ENCODE measurements at places on chromosomes 3 and 15. TPM values are rescaled to one million over a fixed set of nuclear protein-coding genes. Genes with fewer than 3 reads are reported as not detected.
A peak's percentile ranks its signal among the peaks of the same experiment; 100 is the strongest.

SPTSSB gene
- 0.12 TPM for total RNA-seq

TRH gene
- not detected for total RNA-seq

HEG1 gene
- 130 TPM for total RNA-seq

MLF1 gene
- 258 TPM for total RNA-seq

ATP13A5 gene
- not detected for total RNA-seq

MOBP gene
- total RNA-seq = 0.06 TPM

CXCR6 gene
- total RNA-seq = not detected

THOC7 gene
- 61.6 TPM for total RNA-seq

PROS1 gene
- total RNA-seq = 89.7 TPM

COL6A6 gene
- total RNA-seq = 3.6 TPM

- DNase-seq = no peak
Measured at GRCh38 chr3:120382941-120383447, 33.8 kb upstream of the LRRC58 start.

DNA sequence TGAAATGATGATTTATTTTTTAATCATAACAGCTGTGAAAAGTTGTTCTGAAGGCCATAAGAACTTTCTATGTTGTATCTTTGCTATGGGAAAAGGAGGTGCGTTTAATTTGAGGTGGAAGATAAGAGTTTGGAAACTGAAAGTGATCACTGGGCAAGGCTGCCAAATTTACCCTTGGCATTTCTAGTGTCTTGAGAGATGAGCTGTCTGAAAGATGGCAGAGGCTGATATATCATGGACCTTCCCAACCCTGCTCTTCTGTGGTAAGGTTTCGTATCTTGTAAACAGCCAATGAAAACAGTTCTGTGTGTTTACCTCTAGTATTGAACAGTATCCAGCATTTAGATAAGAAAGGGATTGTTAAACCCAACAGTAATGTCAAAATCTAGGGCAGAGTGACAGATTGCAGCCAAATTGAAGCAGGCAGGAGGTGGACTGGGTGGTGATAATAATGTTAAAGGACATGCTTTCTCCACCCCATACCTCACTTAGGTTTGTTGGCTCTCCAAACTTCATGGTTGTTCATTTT, 15.8 kb upstream of the NFKBIZ start:
- DNase-seq = no peak

DNA sequence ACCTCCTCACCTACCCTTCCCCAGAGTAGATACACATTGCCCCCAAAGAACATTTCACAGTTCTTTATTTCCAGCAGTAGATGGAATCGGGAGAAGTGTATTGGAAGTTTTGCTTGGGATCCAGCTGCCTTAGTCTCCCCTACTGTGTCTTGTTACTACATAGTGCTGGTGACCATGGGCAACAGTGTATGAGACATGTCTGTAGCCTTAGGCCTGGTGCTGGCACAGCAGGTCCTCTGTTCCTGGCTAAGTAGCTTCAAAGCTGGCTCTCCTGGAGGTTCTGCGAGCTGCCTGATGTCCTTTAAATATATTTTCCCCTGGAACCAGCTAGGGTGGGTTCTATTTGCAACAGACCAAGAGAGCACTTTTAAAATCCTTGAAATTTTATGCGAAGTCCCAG, 174.7 kb downstream of the THSD4 start:
- no peak for DNase-seq

DNA sequence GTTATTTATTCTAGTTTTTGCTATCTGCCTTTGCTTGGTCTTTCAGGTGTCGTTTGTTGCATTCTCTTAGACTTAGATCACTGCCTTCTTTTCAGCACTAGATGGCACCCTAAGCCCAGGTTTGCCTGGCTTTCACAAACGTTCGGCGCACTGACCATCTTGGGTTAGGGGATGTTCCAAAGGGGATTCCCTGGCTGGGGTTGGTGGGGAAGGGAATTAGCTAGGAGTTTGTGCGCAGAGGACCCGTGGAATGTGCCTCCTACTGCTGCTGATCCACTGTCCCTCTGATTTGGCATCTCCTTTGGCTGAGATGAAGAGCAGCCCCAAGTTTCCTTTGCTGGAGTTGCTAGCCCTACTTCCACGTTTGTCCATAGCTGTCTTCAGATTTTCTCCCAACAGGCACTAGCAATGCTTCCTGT, 33.9 kb downstream of the PFN2 start:
- no peak for DNase-seq

DNA sequence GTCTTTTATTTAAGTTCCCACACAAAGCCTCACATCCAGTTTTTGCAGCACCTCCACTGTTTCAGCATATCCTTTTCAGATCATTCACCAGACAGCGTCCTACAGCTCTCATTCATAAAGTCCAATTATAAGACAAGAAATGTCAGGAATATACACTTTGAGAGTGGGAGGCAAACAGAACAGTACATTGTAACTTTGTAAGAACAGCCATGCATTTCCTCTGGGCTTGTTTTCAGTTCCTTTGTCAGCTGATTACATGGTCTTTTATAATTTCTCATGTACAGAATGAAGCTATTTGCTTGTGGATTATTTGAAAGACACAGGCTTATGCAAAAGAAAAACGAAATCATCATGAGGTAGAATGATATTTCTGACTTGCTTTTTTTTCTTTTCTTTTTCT, 85.7 kb downstream of the SOX2 start:
- no peak for DNase-seq

DNA sequence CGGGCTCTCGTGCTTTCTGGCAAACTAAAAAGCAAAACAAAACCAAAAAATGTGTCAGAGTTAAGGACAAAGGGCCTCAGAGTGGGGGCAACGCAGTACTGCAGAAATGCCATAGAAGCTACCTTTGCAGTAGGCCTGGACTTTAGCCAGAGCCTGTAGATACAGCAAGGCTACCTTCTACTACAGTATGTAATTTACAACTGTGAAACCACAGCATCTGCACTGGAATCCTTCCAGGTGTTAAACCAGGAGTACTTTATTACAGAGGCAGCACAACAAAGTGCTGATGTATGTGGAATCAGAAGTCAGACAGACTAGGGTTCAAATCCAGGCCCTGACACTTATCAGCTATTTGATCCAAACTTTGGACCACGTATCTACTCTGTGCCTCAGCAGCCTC, 34.9 kb downstream of the RUBCN start:
- DNase-seq = no peak

- no peak for DNase-seq
Measured at GRCh38 chr3:81684751-81685395, 76.6 kb downstream of the GBE1 start.

GRCh38 chr3:43907508-43907858, 216.7 kb downstream of the ABHD5 start:
- DNase-seq = no peak

DNA sequence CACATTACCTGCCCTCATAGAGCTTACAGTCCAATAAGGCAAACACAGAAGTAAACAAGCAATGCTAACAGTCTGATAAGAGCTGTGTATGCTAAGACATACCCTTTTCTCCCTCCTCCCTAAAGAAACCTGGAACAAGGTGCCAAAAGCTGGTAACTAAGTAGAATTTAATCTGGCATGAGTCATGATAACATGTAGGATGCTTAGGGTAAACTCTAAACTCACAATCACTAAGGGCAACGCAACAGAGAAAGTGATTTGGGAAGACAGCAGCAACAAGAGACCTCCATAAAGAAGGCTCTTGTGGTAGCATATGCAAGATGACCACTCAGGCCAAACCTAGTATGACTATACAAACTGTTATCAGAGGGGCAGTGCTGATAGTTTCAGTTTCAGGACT, 55.5 kb downstream of the MYO1E start:
- no peak for DNase-seq

DNA sequence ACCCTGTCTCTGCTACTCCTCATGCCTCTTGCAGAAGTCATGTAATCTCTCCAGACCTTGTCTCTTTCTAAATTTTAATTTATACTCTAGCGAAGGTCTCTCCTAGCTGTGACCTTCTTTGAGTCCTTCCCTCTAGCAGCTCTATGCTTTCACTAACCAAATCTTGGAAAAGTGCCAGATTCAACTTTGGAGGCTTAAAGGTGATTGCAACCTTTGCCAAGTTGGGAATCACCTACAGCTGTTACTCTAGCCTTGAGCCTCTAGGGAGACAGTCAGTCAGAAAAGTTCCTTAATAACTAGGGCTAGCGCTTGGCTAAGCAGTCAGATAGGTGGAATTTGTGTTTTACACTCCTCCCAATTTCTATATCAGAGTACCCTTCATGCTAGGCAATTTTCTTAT, 46.1 kb upstream of the ABI3BP start:
- DNase-seq = no peak

GRCh38 chr3:167978071-167978470, 117.7 kb downstream of the GOLIM4 start:
- DNase-seq = no peak

DNA sequence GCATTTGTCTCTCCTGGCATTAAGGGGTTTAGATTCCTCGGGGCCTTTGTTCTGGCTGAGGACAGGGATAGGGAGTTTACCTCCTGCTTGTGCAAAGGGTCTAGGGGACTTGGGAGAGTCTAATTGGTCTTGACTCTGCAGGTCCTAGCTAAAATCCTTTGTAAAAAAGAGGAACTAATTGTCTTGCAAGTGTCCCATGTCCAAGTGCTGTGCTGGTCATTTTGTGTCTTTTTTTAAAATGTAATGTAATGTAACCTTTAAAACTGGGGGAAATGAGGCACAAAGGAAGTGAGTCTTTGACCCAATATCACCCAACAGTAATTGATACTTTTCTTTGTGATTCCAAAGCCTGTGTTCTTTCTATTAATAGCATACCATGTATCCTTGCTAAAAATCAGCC, 14.9 kb upstream of the C3orf80 start:
- no peak for DNase-seq

- DNase-seq = peak; percentile 91
Measured at GRCh38 chr15:73691396-73691795, 7.2 kb downstream of the CD276 start.

DNA sequence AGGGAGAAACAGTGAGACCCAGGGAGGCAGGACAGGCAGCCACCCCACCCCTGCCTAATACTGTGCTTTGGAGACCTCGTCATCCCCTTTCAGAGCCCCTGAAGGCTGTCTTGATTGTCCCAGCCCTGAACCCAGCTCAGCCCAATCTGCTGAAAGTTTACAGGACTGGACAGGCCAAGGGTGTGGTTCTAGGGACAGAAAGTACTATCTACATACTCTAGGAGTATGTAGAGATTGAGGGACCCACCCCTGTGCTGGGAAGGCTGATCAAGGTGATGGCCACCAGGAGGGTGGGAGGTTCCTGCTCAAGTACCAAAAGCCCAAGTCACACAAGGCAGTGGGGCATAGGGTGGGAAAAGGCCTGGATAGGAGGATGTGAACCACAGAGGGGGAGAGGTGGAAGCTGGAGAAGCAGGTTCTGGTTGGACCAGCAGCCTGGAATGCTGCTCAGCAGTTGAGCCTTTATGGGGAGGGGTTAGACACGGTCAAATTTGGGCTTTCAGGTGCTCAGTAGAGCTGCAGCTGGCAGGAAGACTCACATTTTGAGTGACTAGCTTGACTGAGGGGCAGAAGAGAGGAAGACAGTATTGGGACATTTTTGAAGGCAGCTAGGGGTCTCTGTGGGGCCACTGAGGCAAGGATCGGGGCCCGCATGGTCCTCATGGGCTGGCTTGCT, 6.7 kb downstream of the NBEAL2 start:
- DNase-seq = peak; percentile 24

DNA sequence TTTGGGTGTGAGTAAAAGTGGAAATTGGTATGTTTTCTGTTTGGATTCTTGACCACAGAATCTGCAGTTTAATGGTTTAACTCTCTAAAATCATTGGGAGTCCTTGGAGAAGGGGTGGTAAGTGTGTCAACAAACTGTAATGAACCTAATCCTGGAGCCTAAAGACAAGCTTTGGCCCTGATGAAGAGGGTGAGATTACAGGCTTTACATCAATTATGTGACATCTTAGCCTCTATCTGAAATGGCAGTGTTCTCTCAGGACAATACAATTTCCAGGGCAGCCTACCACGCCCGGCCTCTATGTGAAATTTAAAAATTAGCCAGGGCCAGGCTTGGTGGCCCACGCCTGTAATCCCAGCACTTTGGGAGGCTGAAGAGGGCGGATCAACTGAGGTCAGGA, 4.3 kb upstream of the PKM start:
- no peak for DNase-seq

DNA sequence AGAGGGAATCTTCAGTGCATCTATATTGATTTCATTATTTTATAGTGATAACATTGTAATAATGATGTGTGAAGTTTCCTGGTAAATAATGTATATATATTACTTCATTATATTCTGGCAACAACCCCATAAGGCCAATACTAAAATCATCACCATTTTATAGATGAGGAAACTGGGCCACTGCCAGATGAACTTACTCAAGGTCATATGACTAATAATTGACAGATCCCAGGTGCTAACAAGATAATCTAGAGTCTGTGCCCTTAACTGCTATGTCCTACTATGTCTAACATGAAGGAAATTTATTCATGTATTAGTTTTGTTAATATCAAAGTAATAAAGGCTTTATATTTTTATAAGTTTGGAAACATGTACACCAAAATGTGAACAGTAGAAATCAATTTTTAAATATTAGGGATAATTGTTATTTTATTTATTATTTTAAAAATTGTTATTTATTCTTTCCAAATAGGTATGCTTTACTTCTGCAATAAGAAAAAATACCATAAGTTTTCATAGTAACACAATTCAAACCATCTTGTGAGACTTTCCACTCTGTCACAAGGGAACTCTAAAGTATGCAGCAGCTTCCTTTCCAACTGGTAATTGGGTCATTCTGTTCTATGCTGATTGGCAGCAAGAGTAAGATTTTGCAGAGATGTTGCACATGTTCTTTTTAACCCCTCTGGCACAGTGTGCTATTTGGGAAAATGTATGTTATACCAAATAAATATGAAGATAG, 90.8 kb upstream of the CMC1 start:
- DNase-seq = no peak

DNA sequence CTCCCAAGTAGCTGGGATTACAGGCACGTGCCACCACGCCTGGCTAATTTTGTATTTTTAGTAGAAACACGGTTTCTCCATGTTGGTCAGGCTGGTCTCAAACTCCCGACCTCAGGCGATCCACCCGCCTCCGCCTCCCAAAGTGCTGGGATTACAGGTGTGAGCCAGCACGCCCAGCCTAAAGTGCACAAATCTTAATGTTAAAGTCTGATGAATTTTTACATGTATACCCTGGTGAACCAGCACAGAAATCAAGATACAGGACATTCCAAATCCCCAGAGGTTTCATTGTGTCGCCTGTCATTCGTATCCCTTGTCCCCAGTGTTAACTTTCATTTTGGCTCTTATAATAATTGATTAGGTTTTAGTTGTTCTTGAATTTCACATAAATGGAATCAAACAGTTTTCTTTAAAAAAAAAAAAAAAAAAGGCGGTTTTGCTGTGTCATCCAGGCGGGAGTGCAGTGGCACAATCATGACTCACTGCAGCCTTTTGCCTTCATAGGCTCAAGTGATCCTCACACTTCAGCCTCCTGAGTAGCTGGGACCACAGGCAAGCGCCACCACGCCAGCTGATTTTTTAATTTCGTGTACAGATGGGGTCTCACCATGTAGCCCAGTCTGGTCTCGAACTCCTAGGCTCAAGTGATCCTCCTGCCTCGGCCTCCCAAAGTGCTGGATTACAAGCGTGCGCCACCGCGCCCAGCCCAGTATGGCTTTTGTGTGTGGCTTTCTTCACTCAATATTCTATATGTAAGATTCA, 1.5 kb upstream of the TM4SF19 start:
- no peak for DNase-seq
